H4 (cell line): ENCODE measurements at places on chromosomes 16 and 17. TPM values are rescaled to one million over a fixed set of nuclear protein-coding genes. Genes with fewer than 3 reads are reported as not detected.

GRCh38 chr16:3032624-3033023, 4.1 kb downstream of the BICDL2 start:
- no peak for DNase-seq

GRCh38 chr17:78889531-78889930, 13.5 kb downstream of the CEP295NL start:
- DNase-seq: no peak

BICDL2 gene
- 0.25 TPM in 1 of 2 replicates, not detected in the other for total RNA-seq

TP53TG3D gene
- 0.25 TPM in 1 of 2 replicates, not detected in the other for total RNA-seq

GRCh38 chr16:85081038-85081437, 31.2 kb downstream of the CIBAR2 start:
- DNase-seq: no peak
